ENCODE measurements at places on chromosomes 13 and 19.

GRCh38 chr19:947707-948539 lies 22.1 kb downstream of the ARID3A start:
- DNase-seq: peak; percentile 75

- DNase-seq: no peak
These were observed 179.3 kb downstream of the ZIC5 start for GRCh38 chr13:99792079-99792921.

GRCh38 chr19:5179256-5179655 lies 161.4 kb downstream of the PTPRS start:
- no peak for DNase-seq

- DNase-seq: no peak
These were observed 7.2 kb downstream of the HNRNPL start for GRCh38 chr19:38842439-38843174.

DNA sequence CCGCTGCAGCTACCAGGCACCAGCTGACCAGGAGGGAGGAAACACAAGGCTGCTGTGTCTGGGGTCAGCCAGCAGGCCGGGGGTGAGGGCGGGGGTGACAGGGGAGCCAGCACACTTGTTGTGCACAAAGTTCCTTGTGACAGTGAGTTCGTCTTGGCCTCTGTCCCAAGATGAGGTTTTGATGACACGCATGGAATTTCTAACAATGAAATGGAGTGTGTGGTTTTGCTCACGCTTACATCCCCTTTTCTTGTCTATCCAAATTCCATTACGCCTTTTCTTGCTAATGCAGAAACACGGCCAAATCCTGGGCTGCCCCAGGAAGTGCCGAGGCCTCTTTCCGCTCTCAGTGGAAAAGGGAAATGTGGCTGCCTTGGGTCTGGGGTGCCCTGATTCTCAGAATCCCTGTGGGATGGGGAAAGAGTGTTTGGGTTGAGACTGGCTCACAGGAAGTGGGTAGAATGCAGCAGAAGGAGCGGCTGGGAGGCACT lies 73.8 kb downstream of the GADD45B start:
- peak; percentile 62 for DNase-seq

GRCh38 chr19:32675720-32676185 lies at the start of gene RGS9BP:
Gene RGS9BP, plus strand, starts transcription at chr19:32675848. Its CDS starts 416 bp downstream, at chr19:32676264.
- peak; percentile 77 for DNase-seq

GRCh38 chr19:14142262-14143190 lies 6.1 kb upstream of the ASF1B start:
- DNase-seq: no peak

- peak; percentile 39 for DNase-seq
These were observed 968 bp downstream of the UBE2M start for GRCh38 chr19:58557221-58558065.

- no peak for DNase-seq
These were observed 499.5 kb upstream of the GPC6 start for GRCh38 chr13:92727118-92727517.

GRCh38 chr19:4911314-4911713 lies 2.0 kb downstream of the UHRF1 start:
- no peak for DNase-seq

- DNase-seq: no peak
These were observed 6.8 kb downstream of the CSNK1G2 start for GRCh38 chr19:1947651-1948209.

GRCh38 chr13:49967456-49967855 lies 29.4 kb upstream of the TRIM13 start:
- no peak for DNase-seq

- peak; percentile 30 for DNase-seq
These were observed 3.0 kb upstream of the EEF1AKMT1 start for GRCh38 chr13:20776751-20777150.

DNA sequence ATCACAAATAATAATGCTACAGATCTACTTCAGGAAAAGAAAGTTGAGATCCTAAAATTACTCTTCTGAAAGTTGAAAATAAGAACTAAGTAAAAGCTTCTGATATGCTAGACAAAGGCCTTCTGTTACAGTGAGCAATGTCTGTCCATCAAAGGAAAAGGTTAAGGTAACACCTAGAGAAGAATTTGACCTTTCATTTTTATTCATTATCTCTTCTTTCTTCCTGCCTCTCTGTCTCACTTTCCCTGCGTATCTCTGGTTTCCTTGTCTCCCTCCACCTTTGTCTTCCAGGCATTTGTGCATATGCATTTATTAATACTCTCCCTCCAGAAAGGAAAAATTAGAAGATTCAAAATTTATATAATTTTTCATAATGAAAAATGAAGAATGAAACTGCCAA lies 49.0 kb downstream of the ZAR1L start:
- no peak for DNase-seq

DNA sequence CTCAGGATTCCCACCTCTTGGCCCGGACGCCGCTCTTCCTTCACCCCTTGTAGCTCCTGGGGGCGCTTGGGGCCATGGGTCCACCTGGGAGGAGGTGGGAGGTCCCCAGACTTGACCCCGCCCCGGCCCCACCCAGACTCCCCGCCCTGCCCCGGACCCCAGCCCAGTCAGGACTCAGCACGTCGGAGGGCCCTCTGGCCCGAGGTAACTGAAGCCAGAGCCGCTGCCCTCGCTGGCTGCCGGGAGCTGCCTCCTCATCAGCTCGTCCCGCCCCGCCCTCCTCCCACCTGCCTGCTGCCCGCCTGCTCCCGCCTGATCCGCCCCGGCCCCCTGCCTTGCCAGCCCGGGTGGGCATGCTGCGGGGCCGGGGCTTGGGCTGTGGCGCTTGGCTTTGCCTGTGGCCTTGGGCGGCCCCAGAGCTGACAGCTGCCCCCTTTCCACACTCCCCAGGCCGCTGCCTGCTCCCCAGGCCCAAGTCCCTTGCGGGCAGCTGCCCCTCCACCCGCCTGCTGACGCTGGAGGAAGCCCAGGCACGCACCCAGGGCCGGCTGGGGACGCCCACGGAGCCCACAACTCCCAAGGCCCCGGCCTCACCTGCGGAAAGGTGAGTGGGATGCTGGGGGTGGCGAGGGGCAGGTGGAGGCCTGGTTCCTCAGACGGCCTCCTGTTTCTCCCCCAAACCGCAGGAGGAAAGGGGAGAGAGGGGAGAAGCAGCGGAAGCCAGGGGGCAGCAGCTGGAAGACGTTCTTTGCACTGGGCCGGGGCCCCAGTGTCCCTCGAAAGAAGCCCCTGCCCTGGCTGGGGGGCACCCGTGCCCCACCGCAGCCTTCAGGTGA lies 9.4 kb downstream of the ARHGAP33 start:
- DNase-seq: no peak

- no peak for DNase-seq
These were observed 88.0 kb downstream of the TBC1D4 start for GRCh38 chr13:75393839-75394520.

DNA sequence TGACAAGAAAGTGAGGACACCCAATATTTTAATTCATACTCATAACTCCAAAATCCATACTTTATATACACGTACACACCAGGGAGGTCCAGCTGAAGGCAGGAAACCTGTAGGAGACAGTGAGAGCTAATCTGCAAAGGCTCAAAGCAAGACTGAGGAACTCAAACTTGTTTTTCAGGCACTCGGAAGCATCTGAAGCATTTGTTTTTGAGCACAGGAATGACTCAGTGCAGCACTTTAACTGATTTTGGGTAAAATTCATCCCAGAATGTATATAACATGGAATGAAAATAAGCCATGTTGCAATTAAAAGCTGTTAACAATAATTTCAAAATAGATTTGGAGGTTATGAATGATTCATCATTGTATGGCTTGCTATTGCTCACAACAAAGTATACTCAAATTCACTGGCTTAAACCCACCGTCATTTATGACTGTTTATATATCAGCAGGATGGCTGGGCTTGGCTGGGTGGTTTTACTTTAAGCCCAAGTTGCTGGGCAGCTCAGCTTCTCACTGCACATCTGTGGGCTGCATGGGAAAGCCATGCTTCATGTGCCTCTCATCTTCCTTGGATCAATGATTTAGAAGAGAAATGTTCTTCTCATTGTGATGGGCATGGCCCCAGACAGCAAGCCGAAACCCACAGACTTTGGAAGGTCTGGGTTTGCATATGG lies 177.0 kb downstream of the RFC3 start:
- DNase-seq: no peak

- DNase-seq: peak; percentile 70
These were observed 7.5 kb upstream of the LIN7B start for GRCh38 chr19:49106648-49107135.

GRCh38 chr19:5369962-5370367 lies 29.4 kb upstream of the PTPRS start:
- peak; percentile 58 for DNase-seq

DNA sequence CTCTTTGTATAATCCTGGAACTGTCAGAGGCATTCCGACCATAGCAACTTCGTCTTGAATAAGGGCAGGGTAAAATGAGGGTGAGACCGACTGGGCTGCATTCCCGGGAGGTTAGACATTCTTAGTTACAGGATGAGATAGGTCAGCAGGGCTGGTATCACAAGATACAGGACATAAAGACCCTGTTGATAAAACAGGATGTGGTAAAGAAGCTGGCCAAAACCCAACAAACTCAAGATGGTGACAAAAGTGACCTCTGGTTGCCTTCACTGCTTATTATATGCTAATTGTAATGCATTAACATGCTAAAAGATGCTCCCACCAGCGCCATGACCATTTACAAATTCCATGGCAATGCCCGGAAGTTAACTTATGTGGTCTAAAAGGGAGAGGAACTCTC lies 27.7 kb upstream of the MBNL2 start:
- no peak for DNase-seq

DNA sequence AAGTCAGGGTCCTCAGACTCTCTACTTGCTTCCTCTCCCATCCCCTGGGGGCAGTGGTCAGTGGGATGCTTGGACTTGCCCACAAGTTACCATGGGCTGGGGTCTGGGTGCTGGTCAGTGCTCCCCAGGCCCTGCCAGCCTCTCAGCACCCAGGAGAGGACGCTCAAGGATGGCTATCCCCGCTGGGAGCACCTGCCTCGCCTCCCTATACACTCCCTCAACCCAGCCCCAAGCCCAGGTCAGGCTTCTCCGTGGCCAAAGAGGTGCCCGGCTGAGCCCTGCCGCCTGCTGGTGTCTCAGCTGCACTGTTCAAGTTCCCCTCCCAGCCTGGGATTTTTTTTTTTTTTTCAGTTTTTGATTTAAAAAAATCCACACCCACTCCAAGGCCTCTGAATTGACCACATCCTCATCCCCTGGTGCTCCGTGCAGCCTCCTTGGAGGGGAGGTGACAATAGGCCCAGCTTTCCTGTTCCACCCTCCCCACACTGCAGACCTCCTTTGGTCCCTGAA lies 10.8 kb downstream of the F2RL3 start:
- peak; percentile 78 for DNase-seq

DNA sequence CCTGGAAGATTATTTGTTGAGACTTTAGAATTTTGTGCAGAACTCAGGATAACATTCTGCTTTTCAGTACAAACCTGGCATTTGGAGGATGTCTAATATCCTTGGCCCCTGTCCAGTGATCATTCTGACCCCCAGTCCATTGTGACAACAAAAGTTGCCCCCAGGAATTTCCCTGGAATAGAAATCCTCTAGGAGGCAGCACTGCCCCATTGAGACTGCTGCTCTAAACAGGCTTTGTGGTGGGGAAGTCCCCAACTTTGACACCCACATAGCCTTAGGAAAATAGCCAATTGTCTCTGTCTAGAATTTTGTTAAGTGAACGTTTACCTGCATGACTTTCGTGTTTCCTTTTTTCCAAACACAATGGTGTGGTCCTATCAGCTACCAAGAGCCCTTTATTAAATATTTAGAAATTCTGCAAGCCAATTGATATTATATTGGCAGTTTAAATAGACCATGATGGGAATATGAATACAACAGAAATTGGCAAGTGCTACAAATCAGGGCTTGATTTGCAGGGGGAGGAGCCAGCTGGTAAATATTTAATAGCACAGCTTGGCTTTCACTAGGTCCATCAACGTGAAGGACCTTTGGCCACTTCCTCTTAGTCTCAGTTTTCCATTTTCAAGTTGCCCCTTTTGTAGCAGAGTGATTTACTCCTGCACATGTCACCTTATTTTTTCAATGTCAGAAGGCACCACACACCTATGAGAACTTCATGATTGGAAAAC lies 451.7 kb downstream of the EFNB2 start:
- DNase-seq: peak; percentile 43

- peak; percentile 33 for DNase-seq
These were observed 2.3 kb upstream of the LYPD3 start for GRCh38 chr19:43467730-43468129.

GRCh38 chr13:38752686-38753085 lies 65.8 kb downstream of the FREM2 start:
- DNase-seq: no peak

- DNase-seq: no peak
These were observed 65.7 kb downstream of the SLC7A1 start for GRCh38 chr13:29529754-29530153.

GRCh38 chr19:17318966-17319365 lies 9.6 kb downstream of the DDA1 start:
- DNase-seq: no peak

DNA sequence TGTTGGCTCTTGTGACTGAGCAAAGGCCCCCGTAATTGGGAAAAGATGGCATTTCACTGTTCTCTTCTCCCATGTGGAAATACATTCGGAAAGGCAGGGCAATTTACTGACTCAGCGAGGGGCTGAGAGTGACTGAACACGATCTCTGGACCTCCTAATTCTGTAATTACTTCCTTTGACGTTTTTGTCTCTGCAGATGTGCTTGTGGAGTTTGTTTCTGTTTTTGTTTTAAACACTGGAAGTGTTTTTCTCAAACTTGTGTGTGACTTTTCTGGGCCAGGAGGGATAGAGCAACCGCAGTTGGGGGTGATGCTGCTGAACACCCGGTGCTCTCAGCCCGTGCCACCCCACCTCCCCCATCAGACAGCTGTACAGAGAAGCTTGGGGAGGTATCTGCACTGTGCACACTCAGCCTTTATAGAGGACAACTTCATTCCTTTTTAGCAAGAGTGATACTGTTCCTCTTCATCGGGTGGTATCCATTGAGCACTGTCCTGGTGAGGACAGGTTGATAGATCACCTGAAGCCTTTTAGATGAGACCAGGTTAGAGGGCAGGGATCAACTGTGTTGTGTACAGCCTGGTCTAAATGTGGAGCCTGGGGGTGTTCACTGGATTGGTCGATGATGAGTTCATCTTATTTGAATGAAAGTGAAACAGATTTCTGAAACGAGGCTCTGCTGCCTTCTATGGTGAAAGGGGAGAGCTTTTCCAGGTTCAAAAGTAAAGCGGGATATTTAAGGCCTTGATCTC lies 117.4 kb downstream of the ESD start:
- DNase-seq: no peak

GRCh38 chr13:84433024-84433423 lies 550.8 kb upstream of the SLITRK1 start:
- no peak for DNase-seq

GRCh38 chr13:95241321-95241720 lies 59.9 kb downstream of the ABCC4 start:
- no peak for DNase-seq

- no peak for DNase-seq
These were observed at the start of gene PCDH9 for GRCh38 chr13:67229481-67230403. Gene PCDH9, minus strand, starts transcription at chr13:67230336. Its CDS starts 1,896 bp downstream, at chr13:67228440.

GRCh38 chr13:51193387-51193786 lies 28.8 kb upstream of the FAM124A start:
- no peak for DNase-seq
